ENCODE measurements at places on chromosomes 16 and 17. TPM values are rescaled to one million over a fixed set of nuclear protein-coding genes. Genes with fewer than 3 reads are reported as not detected.

Gene CCL7
- not detected for total RNA-seq

Gene CAVIN1
- 10.6 TPM for total RNA-seq

Gene IRX5
- 3.5 TPM for total RNA-seq

Gene TANGO6
- total RNA-seq = 40.4 TPM

Gene FBXW10
- total RNA-seq = 0.23 TPM

Gene TEX19
- not detected for total RNA-seq

Gene CPHXL2
- not detected for total RNA-seq
